ENCODE measurements at places on chromosomes 6 and 20. TPM values are rescaled to one million over a fixed set of nuclear protein-coding genes. Genes with fewer than 3 reads are reported as not detected.

MCM8 gene
- total RNA-seq = 6.5 TPM

SLC13A3 gene
- total RNA-seq = 1.3 TPM

BPIFB4 gene
- not detected for total RNA-seq

PTCRA gene
- total RNA-seq = not detected

BEND6 gene
- not detected for total RNA-seq

Measured in Peyer's patch (tissue), 4 donors.